HT1080 (cell line): ENCODE measurements at places on chromosomes 4 and X.

DNA sequence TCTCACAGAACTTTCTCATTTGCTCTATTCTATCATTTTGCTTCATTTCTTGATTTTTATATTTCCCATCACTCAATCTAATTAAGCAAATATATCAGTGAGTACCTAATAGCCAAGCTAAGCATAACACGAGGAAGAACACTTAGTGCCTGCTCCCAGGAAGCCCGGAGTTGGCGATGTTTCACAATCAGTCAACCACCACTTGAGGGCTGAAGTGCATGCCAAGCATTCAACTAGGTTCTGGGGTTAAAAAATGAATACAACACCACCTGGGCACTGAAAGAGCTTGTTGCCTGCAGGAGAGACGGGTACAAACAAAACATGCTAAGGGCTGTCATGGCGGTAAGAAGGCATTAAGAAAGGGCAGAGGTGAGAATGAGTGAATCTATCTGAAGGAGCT is 47.5 kb downstream of the UCHL1 start:
- DNase-seq, result no peak

GRCh38 chr4:168516841-168517240 is 20.0 kb downstream of the PALLD start:
- no peak for DNase-seq

GRCh38 chr4:23291139-23291538 is 598.4 kb downstream of the GBA3 start:
- no peak for DNase-seq

GRCh38 chrX:24918715-24919114 is 97.0 kb downstream of the ARX start:
- DNase-seq, result no peak

DNA sequence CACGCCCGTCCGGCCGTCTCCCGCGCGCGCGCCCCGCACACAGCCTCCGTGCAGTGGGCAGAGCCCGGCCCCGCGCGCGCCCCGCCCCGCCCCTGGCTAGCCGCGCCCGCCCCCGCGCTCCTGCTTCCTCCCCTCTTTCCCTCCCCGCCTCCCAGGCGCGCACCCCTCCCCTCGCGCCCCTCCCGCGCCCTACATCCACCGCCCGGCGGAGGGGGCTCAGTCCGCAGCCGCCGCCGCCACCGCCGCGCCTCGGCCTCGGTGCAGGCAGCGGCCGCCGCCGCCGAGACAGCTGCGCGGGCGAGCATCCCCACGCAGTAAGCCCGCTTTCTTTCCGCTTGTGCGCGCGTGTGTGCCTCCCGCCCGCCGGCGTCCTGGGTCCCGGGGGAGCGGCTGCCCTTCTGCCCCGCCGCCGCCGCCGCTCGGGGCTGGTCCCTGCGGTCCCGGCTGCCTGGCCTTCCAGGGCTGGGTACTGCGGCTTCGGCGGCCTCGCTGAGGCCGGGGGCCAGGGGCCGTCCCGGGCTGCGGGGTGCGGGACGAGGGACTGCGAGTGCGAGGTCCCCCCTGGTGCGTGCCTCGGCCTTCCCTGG is at the start of gene FHL1:
TSS of gene FHL1 (plus strand) at position 219 of the 587 bp plus-strand sequence.
- no peak for DNase-seq

GRCh38 chr4:104772849-104773248 is 278.2 kb upstream of the CXXC4 start:
- DNase-seq, result no peak

DNA sequence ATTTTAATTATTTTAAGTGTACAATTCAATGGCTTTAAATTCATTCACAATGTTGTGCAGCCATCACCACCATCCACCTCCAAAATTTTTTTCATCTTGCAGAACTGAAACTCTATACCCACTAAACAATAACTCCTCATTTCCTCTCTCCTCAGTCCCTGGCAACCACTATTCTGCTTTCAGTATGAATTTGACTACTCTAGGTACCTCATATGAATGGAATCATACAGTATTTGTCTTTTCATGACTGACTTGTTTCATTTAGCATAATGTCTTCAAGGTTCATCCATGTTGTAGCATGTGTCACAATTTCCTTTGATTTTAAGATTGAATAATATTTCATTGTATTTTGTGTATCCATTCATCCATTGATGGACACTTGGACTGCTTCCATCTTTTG is 46.9 kb downstream of the KIF4A start:
- no peak for DNase-seq

DNA sequence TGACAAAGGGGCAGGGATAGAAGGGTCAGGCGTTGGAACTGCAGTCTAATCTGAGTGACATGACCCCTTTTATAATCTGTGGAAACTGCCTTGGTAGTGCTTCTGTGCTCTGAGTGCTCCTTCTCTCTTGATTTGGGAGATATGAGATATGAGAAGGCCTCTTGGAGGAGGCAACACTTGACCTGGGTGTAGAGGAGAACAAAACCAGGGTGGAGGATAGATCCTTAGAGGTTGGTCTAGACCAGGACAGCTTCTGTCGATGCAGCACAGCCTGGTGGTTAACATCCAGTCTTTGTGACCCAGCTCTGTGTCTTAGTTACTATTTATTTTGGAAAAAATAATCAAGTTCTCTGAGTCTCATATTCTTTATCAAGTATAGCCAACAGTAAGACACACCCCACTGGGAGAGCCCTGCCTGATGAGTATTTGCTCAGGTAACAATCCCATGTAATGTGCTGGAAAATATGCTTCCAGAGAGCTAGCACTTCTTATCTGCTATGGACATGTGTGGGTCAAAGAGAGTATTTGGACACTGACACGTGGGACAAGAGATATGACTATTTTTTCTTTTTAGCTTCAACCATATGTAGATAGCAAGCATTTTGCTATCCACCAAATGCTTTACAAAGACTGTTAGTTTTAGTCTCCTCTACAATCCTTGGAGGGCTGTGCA is 9.1 kb downstream of the USP51 start:
- DNase-seq, result no peak

DNA sequence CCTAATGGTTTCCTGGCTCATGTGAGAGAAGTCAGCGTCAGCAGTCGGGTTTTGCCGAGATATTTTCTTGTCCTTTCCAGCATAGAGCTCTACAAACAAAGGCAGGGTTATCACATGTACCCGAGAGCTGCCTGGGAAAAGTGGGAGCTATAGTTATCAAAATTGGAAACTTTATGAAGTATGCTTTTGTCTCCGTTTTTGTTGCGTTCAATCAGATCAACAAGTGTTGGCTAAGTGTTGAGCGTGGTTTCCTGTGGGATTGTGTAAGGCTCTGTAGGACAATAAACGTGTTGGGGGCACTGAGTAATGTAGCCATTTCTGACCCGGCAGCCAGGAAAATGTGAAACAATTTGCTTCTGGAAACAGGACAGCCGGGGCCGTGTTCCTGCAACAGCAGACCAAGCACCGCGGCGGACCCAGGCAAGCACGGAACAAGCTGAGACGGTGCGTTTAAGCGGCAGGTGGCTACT is at the start of gene BMX:
TSS of gene BMX (plus strand) at position 311 of the 470 bp plus-strand sequence. CDS start 7,547 bp downstream, outside the sequence.
- DNase-seq, result no peak

DNA sequence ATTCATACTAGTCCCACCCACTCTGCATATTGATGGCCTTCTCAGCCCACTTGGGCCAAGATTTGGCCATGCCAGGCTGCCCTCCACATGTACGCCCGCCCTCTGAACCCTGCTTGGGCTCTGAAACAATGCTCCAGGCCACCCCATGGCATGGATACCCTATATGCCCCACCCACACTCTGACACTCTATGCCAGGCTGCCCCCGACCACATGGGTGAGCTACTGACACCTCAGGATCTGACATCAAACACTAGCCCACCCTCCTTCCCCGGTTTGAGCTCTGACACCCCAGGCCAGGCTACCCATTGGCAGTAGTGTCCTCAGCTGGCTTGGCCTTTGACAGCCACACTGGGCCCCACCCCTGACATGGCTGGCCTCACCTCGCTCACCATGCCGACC is 69.5 kb downstream of the HPRT1 start:
- DNase-seq, result no peak
